ENCODE measurements at places on chromosomes 1 and 21. TPM values are rescaled to one million over a fixed set of nuclear protein-coding genes. Genes with fewer than 3 reads are reported as not detected.

DNA sequence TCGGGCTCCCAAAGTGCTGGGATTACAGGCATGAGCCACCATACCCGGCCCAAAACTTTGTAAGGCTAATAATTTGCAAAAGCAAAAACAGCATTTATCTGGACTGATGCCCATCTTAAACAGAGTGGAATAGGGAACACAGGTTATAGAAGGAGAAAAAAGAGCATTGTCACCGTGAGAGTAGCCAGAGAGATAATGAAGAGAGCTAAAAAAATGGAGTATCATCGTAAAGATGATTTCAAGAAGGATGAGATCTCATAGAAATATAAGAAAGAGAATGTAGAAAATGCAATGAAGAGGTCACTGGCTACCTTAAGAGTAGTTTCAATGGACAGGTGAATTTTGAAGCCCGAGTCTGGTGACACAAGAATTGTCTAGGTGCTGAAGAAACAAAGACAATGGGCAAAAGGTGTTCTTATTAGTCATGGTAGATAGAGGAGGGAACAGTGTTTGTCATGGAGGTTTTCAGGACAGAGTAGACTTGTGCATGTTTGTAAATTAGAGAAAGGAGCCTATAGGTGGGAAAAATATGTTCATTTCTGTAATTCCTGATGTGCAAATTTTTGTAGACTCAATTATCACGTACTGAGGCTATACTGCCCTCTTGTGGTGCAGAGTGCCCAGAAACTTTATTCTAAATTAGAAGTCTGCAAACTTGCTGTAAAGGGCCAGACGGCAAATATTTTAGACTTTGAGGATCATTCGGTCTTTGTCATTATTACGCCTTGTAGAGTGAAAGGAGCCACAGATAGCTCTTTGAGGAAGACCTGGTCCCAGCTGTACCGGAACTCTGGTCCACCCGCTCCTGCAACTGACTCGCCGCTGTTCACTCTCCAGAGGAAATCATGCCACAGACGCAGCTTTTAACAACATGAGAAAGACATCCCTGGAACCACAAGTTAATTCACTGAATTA lies 8.1 kb upstream of the TMEM183A start:
- H3K4me1 ChIP-seq, result peaks cover 12% of the 10 kb centered on the region
- peaks cover 25% of the 10 kb centered on the region for H3K27me3 ChIP-seq
- peak; percentile 43 for DNase-seq
- no peak overlapping the region for H3K27ac ChIP-seq

DNA sequence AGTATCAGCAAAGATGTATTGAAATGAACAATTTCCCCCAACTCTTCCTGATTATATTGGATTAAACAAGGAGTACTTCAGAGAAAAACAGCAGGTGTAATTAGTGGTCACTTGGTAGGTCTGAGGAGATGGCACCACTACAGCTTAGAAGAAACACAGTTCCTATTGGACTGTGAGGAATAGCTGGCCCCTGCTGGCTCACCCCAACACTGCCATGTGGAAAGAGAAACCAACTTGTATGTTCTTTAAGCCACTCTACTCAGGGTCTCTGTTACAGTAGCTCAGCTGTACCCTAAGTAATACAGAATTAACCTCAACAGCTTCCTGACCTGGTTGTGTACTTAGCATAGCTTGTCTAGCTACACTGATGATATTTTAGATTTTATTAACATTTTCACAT lies 26.5 kb upstream of the MTR start:
- DNase-seq, result no peak
- H3K4me1 ChIP-seq, result no peaks in the 10 kb centered on the region

- H3K36me3 ChIP-seq, result peaks cover 15% of the 10 kb centered on the region
- no peaks in the 10 kb centered on the region for H3K27me3 ChIP-seq
- H3K4me3 ChIP-seq, result peak overlapping the region; percentile 73
- peak overlapping the region; percentile 93 for H3K27ac ChIP-seq
Observed at GRCh38 chr1:234961456-234962339, 166.9 kb downstream of the TOMM20 start.

GRCh38 chr1:42453386-42453785 lies 2.4 kb downstream of the ZMYND12 start:
- no peak overlapping the region for H3K4me3 ChIP-seq
- H3K27ac ChIP-seq, result no peak overlapping the region
- no peak for DNase-seq
- H3K36me3 ChIP-seq, result peaks cover 15% of the 10 kb centered on the region
- H3K4me1 ChIP-seq, result peaks cover 25% of the 10 kb centered on the region

- H3K4me1 ChIP-seq, result no peaks in the 10 kb centered on the region
- H3K27me3 ChIP-seq, result no peaks in the 10 kb centered on the region
- no peaks in the 10 kb centered on the region for H3K36me3 ChIP-seq
- no peak overlapping the region for H3K4me3 ChIP-seq
Observed at GRCh38 chr21:23463365-23463764, 2143.9 kb downstream of the MRPL39 start.

- H3K36me3 ChIP-seq, result no peaks in the 10 kb centered on the region
- peaks cover 25% of the 10 kb centered on the region for H3K4me1 ChIP-seq
- H3K27me3 ChIP-seq, result peaks cover 6% of the 10 kb centered on the region
- peak overlapping the region; percentile 92 for H3K4me3 ChIP-seq
- no peak for DNase-seq
Observed at GRCh38 chr21:42495765-42496119, 282 bp downstream of the RSPH1 start.

GRCh38 chr1:223077247-223077833 lies 65.7 kb downstream of the TLR5 start:
- H3K4me1 ChIP-seq, result no peaks in the 10 kb centered on the region
- no peak overlapping the region for H3K27ac ChIP-seq
- no peak overlapping the region for H3K4me3 ChIP-seq
- no peak for DNase-seq
- H3K27me3 ChIP-seq, result peaks cover 4% of the 10 kb centered on the region

- no peak for DNase-seq
- no peak overlapping the region for H3K27ac ChIP-seq
- peaks cover 10% of the 10 kb centered on the region for H3K27me3 ChIP-seq
- no peaks in the 10 kb centered on the region for H3K4me1 ChIP-seq
Observed at GRCh38 chr1:43491061-43491460, 37.3 kb upstream of the HYI start.

KRTAP7-1 gene
- not detected for total RNA-seq

- no peaks in the 10 kb centered on the region for H3K36me3 ChIP-seq
- no peak overlapping the region for H3K27ac ChIP-seq
- H3K4me1 ChIP-seq, result peaks cover 12% of the 10 kb centered on the region
- H3K27me3 ChIP-seq, result peaks cover 9% of the 10 kb centered on the region
- peak overlapping the region; percentile 25 for H3K4me3 ChIP-seq
- peak; percentile 31 for DNase-seq
Observed at GRCh38 chr1:180213401-180214170, 16.5 kb upstream of the LHX4 start.

TRIM17 gene
- total RNA-seq, result 1.4 TPM

ISG15 gene
- 53.7 TPM for total RNA-seq

RGL1 gene
- total RNA-seq, result 2.8 TPM

DNA sequence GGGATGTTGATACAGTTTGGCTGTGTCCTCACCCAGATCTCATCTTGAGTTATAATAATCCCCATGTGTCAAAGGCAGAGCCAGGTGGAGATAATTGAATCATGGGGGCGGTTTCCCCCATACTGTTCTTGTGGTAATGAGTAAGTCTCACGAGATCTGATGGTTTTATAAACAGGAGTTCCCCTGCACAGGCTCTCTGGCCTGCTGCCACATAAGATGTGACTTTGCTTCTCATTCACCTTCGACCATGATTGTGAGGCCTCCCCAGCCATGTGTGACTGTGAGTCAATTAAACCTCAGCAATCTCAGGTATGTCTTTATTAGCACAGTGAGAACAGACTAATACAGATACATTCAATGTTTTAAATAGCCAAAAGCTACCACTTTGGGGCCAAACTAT lies 41.1 kb downstream of the SLC35F3 start:
- H3K4me3 ChIP-seq, result no peak overlapping the region
- H3K36me3 ChIP-seq, result no peaks in the 10 kb centered on the region
- H3K27ac ChIP-seq, result no peak overlapping the region
- H3K4me1 ChIP-seq, result no peaks in the 10 kb centered on the region

- DNase-seq, result peak; percentile 81
- peaks cover 16% of the 10 kb centered on the region for H3K4me1 ChIP-seq
- H3K27me3 ChIP-seq, result peaks cover 61% of the 10 kb centered on the region
- peak overlapping the region; percentile 87 for H3K4me3 ChIP-seq
- peak overlapping the region; percentile 44 for H3K27ac ChIP-seq
Observed at GRCh38 chr1:23484253-23485001, 448 bp upstream of the ASAP3 start.

GRCh38 chr1:20115916-20116315 lies 3.4 kb downstream of the PLA2G2D start:
- H3K27me3 ChIP-seq, result peaks cover 4% of the 10 kb centered on the region
- no peaks in the 10 kb centered on the region for H3K4me1 ChIP-seq
- DNase-seq, result no peak
- H3K27ac ChIP-seq, result no peak overlapping the region

C1orf115 gene
- total RNA-seq, result not detected

DNA sequence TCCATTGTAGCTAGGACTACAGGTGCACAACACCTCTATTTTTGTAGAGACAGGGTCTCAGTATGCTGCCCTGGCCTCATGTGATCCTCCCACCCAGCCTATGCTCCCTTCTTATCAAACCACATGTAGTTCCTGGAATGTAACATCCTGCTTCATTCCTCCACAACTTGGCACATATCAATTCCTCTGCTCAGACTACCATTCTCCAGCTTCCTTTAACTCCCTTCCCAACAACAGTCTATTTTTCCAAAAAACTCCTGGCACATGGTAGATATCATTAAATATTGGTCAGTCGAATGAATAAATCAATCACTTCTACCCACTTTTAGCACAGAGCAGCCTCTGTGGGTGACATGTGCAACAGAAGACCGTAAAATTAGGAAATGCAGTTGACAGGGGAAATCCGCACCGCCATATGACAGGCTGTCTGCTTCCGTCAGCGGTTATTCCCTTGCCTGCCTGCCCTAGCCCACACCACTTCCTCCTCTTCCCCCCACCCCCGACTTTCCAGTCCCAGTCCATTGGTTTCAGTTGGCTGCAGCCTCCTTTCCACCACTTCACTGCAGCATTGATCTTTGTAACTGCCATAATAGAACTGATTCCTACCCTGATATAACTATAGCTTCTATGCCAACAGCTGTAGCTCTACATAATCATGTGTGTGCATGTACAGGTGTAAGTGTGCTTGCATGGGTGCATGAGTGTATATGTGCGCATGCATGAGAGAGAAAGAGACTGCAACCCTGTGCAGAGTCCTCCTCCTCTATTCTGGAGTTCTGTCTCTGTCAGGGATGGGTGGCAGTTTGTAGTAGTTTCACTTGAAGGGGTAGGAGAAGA lies 6.8 kb upstream of the AKR1A1 start:
- H3K27ac ChIP-seq, result peak overlapping the region; percentile 54
- H3K27me3 ChIP-seq, result peaks cover 10% of the 10 kb centered on the region
- peak; percentile 75 for DNase-seq
- peak overlapping the region; percentile 38 for H3K4me3 ChIP-seq
- peaks cover 36% of the 10 kb centered on the region for H3K4me1 ChIP-seq
- H3K36me3 ChIP-seq, result no peaks in the 10 kb centered on the region

DNA sequence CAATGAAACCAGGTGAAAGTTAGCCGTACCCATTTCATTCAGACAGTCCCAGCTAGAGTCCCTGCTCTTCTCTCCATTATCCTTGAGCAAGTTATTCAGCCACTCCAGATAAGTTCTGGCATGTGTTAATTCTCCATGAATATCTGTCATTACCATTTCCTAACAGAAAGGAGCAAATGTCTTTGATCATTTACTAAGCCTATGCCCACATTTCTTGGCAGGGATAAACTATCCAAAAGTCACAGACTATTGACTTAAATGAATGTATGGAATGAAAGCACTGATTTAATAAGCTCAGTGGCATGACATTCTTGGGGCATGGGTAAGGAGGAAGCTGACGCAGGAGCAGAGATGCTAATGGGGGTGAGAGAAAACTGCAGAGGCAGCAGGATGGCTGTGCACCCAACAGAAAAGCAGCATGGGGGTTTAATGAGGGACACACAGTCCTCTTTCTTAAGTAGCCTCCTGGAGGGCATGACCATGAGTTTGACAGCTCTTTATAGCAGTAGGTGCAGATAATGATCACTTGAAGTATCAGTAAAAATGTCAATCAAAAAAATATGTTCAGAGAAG lies 17.6 kb upstream of the DHCR24 start:
- H3K27ac ChIP-seq, result no peak overlapping the region
- no peak for DNase-seq
- H3K27me3 ChIP-seq, result peaks cover 13% of the 10 kb centered on the region
- H3K36me3 ChIP-seq, result no peaks in the 10 kb centered on the region

- H3K36me3 ChIP-seq, result peaks cover 5% of the 10 kb centered on the region
- peak overlapping the region; percentile 93 for H3K4me3 ChIP-seq
- H3K27ac ChIP-seq, result peak overlapping the region; percentile 90
- no peak for DNase-seq
Observed at GRCh38 chr21:46634427-46634826, 1.0 kb upstream of the PRMT2 start.

- peaks cover 24% of the 10 kb centered on the region for H3K27me3 ChIP-seq
- no peak overlapping the region for H3K4me3 ChIP-seq
- H3K36me3 ChIP-seq, result peaks cover 2% of the 10 kb centered on the region
- peaks cover 16% of the 10 kb centered on the region for H3K4me1 ChIP-seq
- DNase-seq, result no peak
Observed at GRCh38 chr1:212591922-212592321, 16.6 kb upstream of the ATF3 start.

TMEM269 gene
- 0.29 TPM for total RNA-seq

GRCh38 chr1:246617768-246618167 lies 51.5 kb downstream of the CNST start:
- no peak overlapping the region for H3K27ac ChIP-seq
- DNase-seq, result no peak
- H3K36me3 ChIP-seq, result peaks cover 24% of the 10 kb centered on the region
- no peak overlapping the region for H3K4me3 ChIP-seq

GRCh38 chr1:247084771-247085170 lies 6.2 kb upstream of the ZNF670 start:
- H3K27ac ChIP-seq, result no peak overlapping the region
- peaks cover 2% of the 10 kb centered on the region for H3K4me1 ChIP-seq
- DNase-seq, result no peak
- no peaks in the 10 kb centered on the region for H3K36me3 ChIP-seq
- no peaks in the 10 kb centered on the region for H3K27me3 ChIP-seq

GRCh38 chr1:109185357-109185756 lies 28.4 kb upstream of the SARS1 start:
- H3K27me3 ChIP-seq, result no peaks in the 10 kb centered on the region
- no peak for DNase-seq
- H3K4me1 ChIP-seq, result peaks cover 5% of the 10 kb centered on the region
- no peak overlapping the region for H3K27ac ChIP-seq

DNA sequence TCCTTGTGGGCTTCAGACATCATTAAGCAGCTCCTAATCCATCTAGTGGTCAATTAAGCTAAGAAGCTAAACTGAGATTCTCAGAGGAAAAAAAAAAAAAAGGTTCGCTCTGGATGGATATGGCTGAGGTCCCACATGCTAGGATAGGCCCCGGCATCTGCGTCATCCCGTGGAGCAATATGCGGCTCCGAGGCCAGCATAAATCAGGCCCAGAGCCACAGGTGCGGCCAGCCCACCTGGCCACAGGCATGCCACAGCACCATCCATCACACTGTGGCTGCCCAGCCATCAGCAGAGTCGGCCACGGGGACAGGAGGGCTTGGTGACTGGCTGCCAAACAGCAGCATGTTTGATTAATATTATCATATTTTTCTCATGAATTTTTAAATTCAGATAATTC lies 106.9 kb upstream of the TIAM1 start:
- no peak overlapping the region for H3K27ac ChIP-seq
- H3K27me3 ChIP-seq, result peaks cover 2% of the 10 kb centered on the region
- no peak overlapping the region for H3K4me3 ChIP-seq
- H3K4me1 ChIP-seq, result peaks cover 23% of the 10 kb centered on the region

C1orf87 gene
- total RNA-seq, result not detected
